Midbrain (tissue), 1 donor: ENCODE measurements at places on chromosomes 5 and 9.

DNA sequence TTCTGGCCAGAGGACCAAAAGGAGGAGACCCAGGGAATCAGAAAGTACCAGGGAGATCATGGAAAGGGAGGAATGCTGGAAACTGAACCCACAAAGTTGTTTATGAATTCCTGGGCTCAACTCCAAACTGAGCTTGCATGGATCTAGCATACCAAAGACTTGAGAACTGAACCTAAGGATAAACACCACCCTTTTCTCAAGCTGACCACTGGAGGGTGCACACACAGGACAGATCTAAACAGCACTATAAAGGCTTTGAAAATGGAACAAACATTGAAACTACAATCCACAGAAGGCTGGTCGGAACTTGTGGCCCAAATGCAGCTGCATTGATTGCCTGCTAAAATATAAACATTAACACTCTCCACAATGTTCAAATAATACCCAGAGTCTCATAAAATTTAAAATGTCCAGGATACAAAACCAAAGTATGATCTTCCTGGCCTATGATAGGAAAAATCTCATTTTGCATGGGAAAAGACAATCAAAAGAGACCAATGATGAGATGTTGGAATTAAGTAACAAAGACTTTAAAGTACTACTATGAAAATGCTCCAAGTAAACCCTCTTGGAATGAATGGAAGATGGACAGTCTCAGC lies 15.6 kb upstream of the IRF1 start:
- peak; percentile 8 for DNase-seq

DNA sequence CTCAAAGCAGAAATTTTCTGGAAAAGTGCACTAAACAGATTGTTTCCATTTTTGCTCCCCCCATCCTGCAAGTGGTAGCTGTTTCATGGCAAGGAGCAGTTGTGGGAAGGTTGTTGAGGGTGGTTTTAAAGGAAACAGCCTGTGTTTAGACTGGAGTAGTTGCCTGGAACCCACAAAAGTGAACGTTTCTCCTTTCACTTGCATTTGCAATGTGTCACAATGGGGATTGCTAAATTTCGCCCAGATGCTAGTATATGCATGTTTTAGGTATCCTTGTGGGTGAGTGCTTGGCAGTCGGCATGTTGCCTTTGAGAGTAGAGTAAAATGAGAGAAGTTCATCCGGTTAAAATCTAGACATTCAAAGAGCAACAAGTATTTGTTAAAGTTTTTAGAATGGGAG lies 1099.9 kb upstream of the DMAC1 start:
- no peak for DNase-seq

DNA sequence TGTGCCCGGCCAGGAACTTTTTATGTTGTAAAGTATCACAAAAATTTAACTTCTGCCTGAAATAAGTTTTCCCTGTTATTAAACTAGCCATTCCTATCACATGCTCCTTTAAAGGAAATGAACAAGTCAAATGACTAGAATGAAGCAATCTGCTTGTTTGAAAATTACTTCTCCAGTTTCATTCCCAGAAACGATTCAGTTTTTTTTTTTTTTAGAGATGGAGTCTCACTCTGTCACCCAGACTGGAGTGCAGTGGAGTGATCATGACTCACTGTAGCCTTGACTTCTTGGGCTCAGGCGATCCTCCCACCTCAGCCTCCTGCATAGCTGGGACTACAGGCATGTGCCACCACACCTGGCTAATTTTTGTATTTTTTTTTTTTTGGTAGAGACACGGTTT lies 13.3 kb upstream of the GNG10 start:
- no peak for DNase-seq

GRCh38 chr9:117612317-117612716 lies 91.9 kb upstream of the TLR4 start:
- no peak for DNase-seq

GRCh38 chr9:26567976-26568375 lies 324.6 kb downstream of the CAAP1 start:
- DNase-seq, result no peak

DNA sequence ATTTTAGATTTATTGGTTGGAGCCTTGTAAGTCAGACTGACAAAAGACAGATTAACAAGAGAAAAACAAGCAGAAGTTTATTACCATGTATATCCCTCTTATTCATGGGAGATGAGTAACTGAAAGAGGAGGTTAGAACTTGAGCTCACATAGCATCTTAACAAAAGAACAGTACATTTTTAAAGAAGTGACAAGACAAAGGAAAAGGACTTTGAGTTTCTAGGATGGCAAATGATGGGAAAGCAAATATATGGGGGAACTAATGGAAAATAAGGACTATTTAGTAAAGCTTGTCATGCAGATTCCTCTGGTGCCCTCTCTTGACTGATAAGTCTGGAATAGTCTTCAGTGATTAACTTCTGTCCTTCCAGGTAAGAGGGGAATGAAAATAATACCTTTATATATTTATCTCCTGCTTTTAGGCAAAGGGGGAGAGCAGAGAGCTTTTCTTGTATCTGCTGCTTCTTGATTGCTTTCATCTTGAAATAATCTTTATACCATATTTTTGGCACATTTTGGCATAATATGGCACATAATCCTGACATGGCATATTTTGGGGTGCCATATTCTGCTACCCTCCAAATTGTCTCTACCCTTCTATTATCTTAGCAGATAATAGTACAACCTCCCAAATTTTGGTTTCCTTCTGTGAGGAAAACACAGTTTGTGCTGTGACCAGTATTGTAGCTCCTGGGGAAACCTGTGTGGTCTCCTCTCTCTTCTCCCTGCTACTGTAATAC lies 206.8 kb downstream of the TMC1 start:
- DNase-seq, result no peak

DNA sequence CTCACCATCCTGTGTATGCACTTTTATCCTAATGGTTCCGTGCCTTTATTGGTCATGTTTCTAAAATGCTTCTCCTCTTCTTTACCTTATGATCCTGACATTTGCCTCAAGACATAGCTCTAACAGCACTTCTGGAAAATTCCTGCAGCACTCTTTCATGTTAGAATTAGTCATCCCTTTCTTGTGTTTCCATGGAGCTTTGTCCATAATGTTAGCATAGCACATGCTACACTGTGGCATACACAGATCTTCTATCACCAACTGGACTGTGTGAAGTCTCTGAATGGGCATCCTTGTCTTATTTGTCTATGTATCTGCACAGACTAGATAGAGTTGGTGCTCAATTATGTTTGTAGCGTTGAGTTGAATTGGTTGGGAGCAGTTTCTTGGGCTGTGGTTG lies 2.0 kb downstream of the SCGB3A2 start:
- no peak for DNase-seq

DNA sequence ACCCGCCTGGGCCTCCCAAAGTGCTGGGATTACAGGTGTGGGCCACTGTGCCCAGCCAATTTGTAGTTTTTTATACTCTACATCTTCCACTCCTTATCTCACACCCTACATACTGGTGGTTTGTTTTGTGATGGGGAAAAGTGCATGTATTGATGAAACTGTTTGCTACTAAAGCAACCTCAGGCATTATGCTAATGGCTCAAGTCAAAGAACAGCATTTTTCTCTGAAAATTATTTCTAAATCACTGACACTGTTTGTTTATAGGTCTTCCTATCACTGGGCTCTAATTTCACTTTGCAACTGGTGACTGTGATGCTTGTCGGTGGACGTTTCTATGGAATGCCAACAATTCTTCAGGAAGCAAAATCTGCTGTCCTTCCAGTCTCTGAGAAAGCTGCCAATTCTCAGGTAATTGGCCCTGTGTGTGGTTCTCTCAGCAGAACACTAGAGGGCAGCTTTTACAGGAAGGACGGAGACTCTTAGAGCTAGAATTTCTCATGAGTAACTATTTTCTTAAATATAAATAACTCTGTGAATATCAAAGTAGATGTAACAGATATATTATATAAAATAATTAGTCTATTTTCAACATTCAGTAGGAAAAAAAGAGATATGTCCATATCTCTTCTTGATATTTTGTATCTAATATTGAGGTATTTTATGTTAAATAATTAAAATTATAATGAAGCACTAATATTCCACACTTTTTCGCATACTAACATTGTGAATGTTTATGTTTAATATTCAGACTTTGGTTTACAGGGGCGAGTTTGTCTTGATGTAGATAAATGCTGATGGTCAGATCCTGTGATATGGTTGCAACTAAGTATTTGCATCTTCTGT lies 244.1 kb downstream of the ADGRV1 start:
- peak; percentile 0 for DNase-seq

GRCh38 chr9:132994410-132995120 lies 16.1 kb downstream of the GFI1B start:
- DNase-seq, result no peak

DNA sequence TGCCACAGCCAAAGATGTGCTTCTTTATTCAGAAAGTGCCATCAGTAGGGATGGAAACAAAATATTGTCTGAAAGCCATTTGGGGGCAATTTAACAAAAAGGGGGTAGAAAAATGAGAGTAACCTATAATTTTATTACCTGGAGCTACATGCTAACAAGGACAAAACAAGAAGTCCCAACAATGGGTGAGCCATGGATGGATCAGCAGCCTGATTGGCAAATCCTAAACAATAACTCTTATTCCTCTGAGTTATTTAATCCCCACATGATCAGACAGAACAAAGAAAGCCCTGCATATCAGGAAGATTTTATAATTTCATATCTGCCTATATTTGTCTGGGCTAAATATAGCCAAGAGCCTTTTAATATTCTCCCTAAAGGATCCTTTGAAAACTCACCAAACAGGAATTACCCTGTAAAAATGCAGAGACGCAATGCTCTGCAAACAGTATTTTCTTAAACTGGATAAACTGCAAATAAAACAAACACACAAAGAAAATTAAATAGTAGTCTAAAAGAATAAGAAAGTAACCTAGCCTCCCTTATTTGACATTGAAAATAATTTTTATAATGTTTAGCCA lies 483.4 kb downstream of the ZNF608 start:
- DNase-seq, result no peak

GRCh38 chr9:125295657-125296056 lies 34.0 kb downstream of the GAPVD1 start:
- DNase-seq, result no peak

DNA sequence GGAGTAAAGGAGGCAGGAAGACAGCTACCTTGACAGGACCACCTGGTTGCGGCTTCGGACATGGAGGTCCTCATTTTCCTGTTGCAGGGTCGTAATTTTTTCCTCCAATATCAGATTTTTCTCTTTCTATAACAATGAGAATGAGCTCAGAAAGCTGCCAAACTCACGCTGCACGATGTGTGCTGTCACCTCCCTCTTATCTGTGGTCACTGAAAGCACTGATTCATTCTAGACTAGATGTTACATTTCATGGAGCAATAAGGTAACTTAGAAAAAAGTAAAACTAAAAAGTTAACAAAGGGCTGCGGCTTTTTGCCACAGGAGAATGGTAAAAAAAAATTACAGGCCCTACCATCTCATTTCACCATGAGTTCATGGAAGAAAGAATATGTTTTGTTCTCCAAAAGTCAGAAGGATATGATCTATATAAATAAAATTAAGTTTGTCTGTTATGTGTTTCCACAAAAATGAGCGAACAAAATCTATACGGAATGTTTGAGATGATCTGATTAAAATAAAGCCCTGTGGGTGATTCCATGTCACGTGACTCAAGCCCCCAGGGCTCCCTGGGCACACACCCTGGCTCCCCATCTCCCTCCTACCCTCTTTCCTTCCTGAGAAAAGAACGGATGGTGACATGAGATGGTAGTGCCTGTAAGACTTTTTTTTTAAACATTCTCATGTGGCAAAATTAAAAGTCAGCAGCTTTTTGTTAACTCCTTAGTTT lies 26.9 kb upstream of the ANXA6 start:
- no peak for DNase-seq

- DNase-seq, result no peak
Observed at GRCh38 chr9:1726993-1727759, 288.0 kb upstream of the SMARCA2 start.

- no peak for DNase-seq
Observed at GRCh38 chr5:123855609-123856008, 343.6 kb downstream of the CSNK1G3 start.

- no peak for DNase-seq
Observed at GRCh38 chr5:61026004-61026403, 81.0 kb downstream of the NDUFAF2 start.

- DNase-seq, result no peak
Observed at GRCh38 chr5:129069292-129069691, 25.3 kb upstream of the ISOC1 start.

DNA sequence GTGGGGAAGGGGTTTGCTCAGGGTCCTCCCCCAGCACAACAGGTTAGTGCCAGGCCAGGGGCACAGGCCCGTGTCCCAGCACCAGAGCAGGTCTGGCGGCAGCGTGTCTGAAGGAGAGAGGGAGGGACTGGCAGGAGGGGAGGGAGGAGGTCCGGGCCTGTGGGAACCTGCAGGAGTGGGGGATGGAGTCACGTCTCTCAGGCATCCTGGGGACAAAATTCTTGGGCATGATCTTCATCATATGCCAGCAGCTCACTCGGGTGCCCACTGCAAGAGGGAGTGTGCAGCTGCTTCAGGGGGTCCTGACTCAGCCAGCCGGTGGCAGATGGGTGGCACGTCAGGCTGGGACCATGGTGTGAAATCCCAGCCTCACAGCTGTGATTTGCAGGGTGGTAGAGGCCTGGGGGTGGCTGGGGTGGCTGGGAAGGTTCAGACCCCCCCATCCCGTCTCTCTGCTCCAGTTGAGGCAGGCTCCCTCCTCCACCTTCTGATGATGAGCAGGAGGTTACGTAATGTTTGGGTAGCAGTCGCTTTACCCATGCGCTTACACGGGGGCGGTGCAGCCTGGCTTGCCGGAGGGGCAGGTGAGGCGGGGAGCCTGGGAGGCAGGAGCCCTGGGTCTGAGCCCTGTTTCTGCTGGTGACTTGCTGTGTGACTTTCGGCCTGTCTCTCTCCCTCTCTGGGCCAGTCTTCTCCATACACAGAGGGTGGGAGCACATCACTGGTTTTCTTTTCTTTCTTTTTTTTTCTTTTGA lies 40.5 kb downstream of the NCS1 start:
- DNase-seq, result no peak

DNA sequence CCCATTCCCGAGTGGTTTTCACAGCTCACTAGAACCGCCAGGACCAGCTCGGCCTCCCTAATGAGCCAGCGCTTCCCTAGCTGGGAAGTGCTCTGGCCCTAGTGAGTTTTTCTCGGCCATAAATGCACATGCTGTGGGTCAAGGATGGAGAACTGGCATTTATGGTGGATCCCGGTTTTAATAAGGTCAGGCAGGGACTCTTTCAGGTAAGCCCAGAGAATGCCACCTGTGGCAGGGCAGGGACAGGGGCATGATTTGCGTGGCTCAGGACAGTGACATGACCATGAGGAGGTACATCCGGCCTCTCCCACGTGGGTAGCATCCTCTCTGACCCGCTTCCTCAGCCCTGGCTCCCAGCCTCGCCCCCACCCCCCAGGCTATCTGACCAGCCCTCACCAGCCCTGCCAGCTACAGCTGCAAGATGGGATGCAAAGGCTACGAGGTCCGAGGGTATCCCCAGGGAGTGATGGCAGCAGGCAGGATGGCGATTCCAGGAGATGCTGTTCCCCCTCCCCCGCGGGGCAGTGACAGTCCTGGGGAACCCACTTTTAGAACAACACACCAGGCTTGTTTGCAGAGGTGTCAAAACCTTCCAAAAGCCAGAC lies 60.3 kb upstream of the ADAMTS2 start:
- no peak for DNase-seq

- DNase-seq, result no peak
Observed at GRCh38 chr5:43036856-43037635, 3.1 kb downstream of the ANXA2R start.

- no peak for DNase-seq
Observed at GRCh38 chr5:53069626-53070025, 39.9 kb downstream of the MOCS2 start.

GRCh38 chr5:179346401-179346800 lies 1.1 kb upstream of the ADAMTS2 start:
- DNase-seq, result no peak

- no peak for DNase-seq
Observed at GRCh38 chr5:95620030-95620869, at the start of gene GPR150. Gene GPR150 (plus strand): TSS chr5:95620087. CDS start chr5:95620276, 189 bp downstream.
